ENCODE measurements at places on chromosomes 7 and 10.

DNA sequence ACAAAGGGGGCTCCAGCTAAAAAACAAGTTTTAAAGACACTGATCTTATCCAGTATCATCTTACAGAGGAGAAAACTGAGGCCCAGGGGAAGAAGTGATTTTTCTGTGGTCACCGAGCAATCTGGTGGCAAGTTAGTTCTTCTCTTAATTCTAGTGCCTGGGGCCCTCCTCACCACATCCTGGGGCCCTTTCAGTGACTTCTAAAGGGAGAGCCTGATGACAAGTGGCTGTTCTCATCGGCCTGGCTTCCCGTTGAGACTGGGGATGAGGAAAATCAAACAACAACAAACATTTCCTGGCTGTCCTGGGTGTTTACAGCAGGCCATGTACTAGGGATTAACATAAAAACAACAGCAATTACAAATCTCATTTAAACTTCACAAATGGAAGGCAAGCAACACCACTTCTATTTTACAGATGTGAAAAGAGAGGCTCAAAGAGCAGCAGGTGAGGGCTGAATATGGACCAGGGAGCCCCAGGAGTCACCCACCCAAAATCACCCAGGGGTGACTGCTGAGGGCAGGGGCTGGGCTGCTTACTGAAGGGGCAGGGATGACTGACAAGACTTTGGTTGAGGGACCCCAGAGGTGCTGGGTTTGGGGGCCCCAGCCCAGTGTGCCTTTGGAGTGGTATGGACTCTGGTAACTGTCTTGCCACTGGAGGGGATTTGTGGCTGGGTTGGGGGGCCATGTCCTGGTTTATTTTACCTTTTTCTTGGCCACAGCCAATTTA is 24.7 kb upstream of the MTPAP start:
- no peak for DNase-seq

- peak; percentile 41 for DNase-seq
Measured at GRCh38 chr7:91383053-91383904, 119.0 kb downstream of the FZD1 start.

- DNase-seq = no peak
Measured at GRCh38 chr7:77246026-77246640, 46.5 kb upstream of the FGL2 start.

DNA sequence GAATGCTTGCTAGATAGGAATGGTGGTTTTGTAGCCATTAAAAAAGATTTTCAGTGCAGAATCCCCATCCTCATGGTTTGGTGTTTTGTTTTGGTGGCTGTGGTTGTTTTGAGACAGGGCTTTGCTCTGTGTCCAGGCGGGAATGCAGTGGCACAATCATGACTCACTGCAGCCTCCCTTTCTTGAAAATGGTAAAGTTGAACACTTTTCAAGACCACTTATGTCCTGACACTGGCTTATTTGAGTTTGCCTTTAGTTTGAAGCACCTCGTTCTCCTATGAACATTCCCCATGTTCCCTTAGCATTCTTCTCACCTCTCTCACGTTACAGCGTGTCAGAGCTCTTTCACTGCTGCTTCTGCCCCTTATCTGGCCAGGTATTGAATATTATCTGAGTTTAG is 140.1 kb downstream of the LRRC4 start:
- peak; percentile 21 for DNase-seq

DNA sequence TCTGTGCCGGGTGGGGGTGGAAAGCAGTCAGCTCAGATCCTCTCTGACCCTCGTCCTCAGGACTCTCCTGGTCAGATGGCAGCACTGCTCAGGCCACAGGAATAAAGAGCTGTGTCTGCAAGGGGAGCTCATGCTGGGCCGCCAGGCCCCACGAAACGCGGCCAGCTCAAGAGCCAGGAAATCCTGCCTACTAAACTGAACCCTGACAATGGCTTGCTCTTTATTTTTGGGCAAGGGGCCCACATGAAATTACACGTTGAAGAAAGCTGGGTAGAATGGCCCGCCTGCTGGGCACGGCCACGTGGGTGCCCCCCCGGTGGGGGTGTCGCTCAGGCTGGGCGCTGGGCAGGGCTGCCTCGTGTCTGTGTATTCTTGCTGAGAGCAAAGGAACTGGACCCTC is 103.0 kb downstream of the ITIH5 start:
- no peak for DNase-seq

- DNase-seq = no peak
Measured at GRCh38 chr7:53947732-53948131, 594.4 kb upstream of the VSTM2A start.

DNA sequence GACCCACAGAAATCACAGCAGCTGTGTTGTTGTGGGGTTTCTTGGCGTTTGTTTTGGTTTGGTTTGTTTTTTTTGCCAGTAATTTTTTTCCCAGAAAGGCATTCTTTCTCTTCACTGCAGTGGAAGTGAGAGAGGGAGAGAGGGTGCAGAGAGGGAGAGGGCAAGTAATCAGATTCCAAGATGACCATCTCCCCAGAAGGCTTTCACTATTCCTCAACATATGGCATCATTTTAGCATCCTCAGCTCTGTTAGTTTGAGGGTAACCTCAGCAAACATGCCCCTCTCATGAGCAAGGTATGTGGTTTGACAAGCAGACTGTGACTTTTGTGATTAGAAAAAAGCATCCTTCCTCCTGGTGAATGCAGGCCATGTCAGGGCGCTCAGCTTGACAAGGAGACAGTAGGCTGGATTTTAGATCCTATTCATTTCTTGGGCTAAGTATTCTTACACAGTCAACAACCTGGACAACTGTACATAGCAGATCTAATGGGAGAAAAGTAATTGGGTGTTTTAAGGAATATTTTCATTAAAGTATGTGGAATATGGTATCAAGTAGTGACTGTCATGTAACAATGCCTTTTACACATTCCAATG is 86.3 kb upstream of the PIK3CG start:
- DNase-seq = no peak

GRCh38 chr7:76294344-76295024 is 8.0 kb upstream of the HSPB1 start:
- DNase-seq = peak; percentile 97

DNA sequence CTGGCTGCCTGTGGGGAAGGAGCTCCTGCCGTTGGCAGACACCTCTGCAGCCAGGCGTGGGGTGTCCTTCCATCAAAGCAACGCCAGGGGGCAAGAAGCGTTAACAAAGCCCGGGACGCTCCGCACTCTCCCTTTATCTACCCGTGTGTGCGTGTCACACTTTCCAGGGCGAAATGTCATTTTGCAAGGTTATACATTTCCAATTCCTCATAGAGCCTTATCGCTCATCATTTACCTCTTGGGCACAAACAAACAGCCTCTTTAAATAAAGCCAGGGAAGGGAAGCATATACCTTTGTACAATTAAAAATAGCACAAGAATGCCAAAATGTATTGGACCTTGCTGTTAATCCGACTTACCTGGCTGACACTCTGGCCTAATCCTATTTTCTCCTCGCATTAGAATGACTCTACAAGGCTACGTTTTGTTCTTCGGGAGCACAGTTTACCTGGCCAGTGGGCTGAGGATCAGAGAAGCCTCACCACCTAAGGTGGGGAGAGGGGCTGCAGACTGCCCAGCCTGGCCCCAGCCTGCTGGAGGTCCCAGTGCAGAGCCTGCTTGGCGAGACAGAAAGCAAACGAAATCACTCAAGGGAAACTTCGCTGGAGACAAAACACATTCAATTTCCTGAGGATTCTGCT is 77.6 kb upstream of the EN2 start:
- DNase-seq = peak; percentile 80

DNA sequence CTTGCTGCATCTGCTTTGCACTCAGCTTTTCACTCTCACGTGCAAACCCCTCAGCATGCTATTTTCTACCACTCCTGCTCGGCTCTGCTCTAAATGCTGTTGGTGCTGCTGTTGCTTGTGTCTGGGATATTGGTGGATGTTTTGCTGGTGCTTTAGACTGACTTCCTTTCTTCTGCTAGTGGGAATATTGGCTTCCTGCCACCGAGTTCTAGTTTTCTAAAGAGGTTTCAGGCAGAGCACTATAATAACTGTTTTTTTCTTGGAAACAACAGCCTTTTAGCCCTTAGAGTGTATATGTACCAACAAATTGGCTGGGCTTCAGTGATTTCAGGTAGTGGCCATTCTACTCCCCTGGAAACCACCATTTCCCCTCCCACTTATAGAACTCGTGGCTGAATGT is 27.8 kb downstream of the TMEM236 start:
- DNase-seq = no peak

DNA sequence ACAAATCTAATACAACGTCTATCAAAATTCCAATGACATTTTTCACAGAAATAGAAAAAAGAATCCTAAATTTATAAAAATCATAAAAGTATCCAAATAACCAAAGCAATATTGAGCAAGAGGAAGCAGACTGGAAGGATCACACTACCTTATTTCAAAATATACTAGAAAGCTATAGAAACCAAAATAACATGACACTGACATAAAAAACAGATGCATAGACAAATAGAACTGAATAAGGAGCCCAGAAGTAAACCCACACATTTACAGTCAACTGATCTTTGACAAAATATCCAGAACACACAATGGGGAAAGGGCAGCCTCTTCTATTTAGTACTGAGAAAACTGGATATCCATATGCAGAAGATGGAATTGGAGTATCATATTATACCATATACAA is 217.5 kb downstream of the MACC1 start:
- DNase-seq = no peak
